ENCODE measurements at places on chromosomes 5 and 9.

GRCh38 chr5:77133061-77133758 is 46.1 kb upstream of the ZBED3 start:
- DNase-seq = no peak

GRCh38 chr9:104361207-104361606 is 142.9 kb upstream of the OR13F1 start:
- DNase-seq = no peak

DNA sequence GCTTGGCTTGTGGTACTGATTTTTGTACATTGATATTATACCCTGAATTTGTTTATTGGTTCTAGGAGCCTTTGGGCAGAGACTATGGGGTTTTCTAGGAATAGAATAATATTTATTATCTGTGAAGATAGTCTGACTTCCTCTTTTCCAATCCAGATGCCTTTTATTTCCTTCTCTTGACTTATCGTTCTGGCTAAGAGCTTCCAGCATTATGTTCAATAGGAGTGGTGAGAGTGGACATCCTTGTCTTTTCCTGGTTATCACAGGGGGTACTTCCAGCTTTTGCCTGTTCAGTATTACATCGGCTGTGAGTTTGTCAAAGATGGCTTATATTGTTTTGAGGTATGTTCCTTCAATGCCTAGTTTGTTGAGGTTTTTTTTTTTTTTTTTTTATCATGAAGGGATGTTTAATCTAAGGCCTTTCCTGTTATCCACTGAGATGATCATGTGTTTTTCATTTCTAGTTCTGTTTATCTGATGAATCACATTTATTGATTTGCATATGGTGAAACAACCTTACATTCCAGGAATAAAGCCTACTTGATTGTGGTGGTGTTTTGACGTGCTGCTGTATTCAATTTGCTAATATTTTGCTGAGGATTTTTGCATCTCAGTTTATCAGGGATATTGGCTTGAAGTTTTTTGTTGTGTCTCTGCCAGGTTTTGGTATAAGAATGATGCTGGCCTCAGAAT is 77.5 kb downstream of the CERT1 start:
- DNase-seq = no peak

- no peak for DNase-seq
Measured at GRCh38 chr9:134710901-134711300, 69.3 kb downstream of the COL5A1 start.

DNA sequence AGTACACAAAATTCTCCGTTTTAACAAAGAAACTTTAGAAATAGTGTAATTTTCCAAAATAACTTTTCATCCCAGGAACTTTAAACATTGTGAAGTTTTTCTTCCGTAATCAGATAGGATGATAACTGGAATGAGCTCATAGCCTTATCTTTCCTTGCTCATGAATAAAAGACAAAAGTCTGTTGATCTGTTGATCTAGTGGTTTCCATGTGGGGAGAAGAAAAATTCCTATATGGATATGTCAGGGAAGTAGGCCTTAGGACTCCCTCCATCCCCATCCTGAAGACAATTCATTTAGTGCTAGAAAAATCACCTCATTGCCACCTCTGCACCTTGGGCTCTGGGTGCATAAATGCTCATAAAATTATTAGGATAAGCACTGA is 266.6 kb downstream of the SMARCA2 start:
- DNase-seq = no peak

- DNase-seq = no peak
Measured at GRCh38 chr5:7869474-7870136, 657 bp downstream of the MTRR start.

Measured in stimulated activated CD4-positive, alpha-beta T cell treated with anti-CD3 and anti-CD28 coated beads, Interleukin-1b, Interleukin-23, amount 100 ng/mL, for 1 hour (primary cell).